ENCODE measurements at places on chromosomes 6 and 20.

- no peak for DNase-seq
Observed at GRCh38 chr6:155510879-155511278, 55.2 kb upstream of the NOX3 start.

- no peak for DNase-seq
Observed at GRCh38 chr6:164109770-164110140, 695.2 kb downstream of the QKI start.

- DNase-seq, result no peak
Observed at GRCh38 chr20:64063389-64064144, 569 bp downstream of the TCEA2 start.

DNA sequence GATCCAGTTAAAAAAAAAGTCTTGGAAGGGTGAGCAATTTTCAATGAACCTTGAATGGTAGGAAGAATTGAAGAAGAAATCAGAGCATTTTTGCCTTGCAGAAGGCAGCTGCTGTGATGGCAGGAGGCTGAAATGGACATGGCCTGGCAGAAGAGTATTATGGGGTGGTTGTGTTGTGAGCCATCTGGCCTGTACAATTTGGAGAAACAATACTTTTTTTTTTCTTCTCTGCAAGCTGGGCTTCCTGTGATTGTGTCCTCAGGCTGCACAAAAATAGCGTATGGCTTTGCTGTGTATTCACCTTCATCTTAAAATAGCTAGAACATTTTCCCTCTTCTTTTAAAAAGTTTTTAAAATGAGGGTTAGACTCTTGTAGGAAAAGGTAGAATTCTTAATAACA is 21.4 kb downstream of the SYCP2L start:
- no peak for DNase-seq

- no peak for DNase-seq
Observed at GRCh38 chr6:73640179-73640750, 13.5 kb downstream of the SLC17A5 start.

GRCh38 chr6:85751374-85752055 is 108.8 kb upstream of the SYNCRIP start:
- DNase-seq, result no peak

DNA sequence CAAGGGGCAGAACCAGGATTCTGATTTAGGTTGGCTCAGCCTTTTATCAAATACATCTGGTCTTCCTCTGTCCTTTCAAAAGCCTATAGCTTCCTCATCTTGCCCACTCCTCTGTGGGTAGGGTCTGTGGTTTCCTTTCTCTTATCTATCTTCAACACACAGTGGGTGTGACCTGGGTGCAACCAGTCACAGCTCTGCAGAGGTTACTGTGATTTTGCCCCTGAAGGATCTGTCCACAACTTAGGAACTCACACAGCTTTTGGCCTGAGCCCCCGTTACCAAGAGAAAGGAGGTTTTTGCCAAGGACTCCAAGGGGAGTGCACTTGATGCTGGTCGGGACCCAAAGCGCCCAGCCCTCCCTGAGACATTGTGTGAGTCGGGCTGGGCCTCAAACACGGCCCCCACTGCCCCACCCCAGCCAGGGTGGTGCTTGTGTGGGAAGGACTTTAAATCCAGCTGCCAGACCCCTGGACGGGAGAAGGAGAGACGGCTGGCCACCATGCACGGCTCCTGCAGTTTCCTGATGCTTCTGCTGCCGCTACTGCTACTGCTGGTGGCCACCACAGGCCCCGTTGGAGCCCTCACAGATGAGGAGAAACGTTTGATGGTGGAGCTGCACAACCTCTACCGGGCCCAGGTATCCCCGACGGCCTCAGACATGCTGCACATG is at the start of gene PI16:
TSS of gene PI16 (plus strand) at position 477 of the 670 bp plus-strand sequence. CDS start at position 500, 23 bp downstream.
- no peak for DNase-seq

DNA sequence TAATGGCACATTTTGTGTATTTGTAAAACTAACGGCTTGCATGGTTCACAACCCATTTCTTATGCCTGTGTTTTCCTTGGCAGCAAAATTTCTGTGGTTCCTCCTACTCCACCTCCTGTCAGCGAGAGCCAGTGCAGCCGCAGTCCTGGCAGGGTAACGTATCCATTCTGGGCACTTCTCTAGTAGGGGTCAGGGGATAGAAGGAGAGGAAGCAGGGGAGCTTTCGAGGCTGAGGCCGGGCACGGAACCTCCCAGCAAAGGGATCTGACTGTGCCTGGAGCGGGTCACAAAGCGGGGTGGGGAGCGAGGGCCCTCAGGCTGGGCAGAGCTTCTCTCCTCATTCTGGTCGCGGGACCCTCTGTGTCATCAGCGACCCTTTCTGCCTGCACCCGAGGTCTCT is 58.4 kb downstream of the SYTL3 start:
- no peak for DNase-seq

DNA sequence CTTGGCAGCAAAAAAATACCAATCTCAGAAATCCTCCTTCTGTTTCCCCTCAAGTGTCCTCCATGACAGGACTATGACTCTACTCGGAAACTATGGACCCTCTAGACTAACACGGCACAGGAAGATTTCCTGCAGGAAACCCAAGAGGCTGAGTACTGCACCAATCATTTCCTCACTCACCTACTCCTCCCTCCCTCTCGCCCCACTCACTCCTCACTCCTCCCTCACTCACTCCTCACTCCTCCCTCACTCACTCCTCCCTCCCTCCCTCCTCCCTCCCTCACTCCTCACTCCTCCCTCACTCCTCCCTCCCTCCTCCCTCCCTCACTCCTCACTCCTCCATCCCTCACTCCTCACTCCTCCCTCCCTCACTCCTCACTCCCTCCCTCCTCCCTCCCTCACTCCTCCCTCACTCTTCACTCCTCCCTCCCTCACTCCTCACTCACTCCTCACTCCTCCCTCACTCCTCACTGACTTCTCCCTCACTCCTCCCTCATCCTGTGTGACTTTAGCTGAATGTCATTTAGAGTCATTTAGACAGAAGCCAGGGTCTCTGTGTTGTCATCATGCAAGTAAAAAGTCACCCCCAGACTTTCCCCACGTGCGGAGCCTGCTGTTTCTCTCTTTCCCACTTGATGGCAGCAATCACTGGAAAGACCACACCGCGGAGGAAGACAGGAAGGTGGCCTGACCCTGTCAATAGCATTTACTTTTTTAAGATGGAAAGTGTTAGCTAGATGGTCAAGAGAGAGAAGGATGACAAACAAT is 226.8 kb upstream of the PDE10A start:
- no peak for DNase-seq

DNA sequence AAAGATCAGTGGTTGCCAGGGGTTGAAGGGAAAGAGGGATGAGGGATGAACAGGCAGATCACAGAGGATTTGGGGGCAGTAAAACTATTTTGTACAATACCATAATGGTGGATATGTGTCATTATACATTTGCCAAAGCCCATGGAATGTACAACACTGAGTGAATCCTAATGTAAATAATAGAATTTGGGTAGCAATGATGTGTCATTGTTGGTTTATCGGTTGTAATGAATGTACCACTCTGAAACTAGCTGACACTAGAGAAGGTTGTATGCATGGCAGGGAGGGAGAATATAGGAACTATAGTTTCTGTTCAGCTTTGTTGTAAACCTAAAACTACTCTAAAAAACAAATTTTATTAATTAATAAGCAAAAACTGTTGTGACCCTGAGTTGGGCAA is 17.8 kb upstream of the ASF1A start:
- DNase-seq, result no peak

- no peak for DNase-seq
Observed at GRCh38 chr6:75107913-75108312, 97.9 kb downstream of the COL12A1 start.

- DNase-seq, result no peak
Observed at GRCh38 chr20:45866454-45866853, 9.0 kb downstream of the ZSWIM3 start.

DNA sequence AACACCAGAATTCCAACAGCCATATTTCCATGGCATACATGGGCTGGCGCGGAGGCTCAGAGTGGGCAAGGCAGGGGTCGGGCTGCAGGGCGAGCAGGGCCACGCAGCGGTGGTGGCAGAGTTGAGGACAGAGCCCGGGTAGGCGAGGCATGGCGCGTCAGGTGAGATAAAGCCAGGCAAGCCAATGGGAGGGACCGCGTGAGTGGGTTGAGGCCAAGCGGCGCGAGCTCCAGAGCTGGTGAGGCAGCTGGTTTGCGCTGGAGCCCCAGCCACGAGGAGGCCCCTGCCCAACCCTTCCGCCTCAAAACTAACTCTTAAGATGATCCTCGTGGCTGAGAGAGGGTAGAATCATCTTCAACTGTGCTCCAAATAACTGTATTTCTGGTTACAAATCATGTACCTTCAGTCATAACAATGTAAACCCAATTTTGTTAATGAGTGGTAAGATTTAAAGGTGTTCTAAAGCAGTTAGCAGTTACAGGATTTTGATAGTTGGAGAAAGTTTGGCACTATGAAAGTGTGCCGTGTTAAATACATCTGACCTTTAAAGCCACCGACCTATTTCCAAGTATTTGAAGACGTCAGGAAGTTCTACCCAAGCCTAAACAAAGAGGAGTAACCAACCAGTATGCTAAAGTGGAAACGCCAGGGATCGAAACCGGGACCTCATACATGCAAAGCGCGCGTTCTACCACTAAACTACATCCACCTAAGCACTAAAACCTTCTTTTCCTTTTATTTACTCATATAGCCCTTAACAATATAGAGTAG is 107.9 kb downstream of the GPX5 start:
- DNase-seq, result no peak

DNA sequence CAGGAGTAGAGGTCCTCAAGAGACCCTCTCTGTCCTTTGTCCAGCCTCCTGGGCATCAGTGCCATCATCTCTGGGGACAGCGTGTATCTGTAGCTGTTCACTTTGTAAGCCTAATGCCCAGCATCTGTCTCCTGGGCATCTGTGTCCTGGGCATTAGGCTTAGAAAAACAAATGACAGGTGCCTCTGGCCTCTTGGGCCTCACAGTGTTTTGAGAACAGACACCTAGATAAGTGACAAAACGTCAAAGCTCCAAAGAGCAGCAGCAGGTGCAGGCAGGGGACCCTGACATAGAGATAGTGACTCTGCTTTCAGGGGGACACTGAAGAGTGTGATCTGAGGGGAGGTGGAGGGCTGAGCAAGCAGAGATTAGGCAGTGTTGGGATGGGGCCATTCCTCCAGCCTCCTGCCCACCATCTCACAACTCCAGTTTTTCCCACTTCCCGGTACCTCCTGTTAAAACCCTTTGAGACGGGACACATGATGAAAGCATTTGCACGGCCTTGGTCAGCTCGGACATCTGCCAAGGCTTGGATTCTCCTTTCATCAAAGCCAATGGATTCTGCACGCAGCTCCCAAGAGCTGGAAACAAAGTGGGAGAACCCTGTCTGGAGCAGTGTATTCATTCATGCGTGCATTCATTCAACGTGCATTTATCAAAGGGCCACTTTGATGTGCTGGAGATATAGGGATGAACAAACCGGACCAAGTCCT is 55.5 kb upstream of the CD93 start:
- no peak for DNase-seq

DNA sequence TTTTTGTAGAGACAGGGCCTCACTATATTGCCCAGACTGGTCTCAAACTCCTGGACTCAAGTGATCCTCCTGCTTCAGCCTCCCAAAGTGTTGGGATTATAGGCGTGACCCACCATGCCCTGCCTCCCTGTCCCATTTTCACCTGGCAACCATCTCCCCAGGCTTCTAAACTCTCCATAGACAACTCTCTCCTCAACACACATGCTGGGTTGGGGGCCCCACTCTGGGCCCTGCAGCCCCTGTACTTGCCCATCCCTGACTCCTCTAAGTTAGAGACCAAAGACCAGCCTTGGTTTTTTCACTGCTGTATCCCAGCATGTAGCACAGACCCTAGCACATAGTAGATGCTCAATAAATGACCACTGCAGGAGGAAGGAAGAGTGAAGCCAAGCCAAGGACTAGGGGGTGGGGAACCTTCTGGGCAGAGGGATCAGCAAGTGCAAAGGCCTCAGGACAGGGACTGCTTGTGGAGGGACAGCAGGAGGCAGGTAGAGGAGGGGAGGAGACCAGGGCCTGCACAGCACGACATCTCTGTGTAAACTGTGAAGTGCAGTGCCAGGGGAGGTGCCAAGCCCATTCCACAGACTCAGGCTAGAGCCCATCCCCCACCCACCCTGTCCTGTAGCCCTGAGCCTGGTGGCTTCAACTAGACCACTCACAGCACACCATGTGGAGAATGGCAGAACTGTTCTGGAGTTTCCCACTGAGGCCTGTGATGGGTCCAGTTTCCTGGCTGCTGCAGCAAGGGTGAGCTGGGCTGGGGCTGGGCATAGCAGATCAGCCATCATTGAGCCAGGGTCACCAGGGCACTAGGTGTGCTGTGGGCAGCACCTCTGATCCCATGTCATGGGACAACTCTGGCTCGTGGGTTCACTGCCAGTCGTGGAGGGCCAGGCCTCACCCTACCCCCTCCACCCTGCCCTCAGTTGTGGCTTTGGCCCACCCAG is 3.4 kb upstream of the SRC start:
- DNase-seq, result no peak

- DNase-seq, result no peak
Observed at GRCh38 chr20:11067359-11067758, 393.6 kb upstream of the JAG1 start.

DNA sequence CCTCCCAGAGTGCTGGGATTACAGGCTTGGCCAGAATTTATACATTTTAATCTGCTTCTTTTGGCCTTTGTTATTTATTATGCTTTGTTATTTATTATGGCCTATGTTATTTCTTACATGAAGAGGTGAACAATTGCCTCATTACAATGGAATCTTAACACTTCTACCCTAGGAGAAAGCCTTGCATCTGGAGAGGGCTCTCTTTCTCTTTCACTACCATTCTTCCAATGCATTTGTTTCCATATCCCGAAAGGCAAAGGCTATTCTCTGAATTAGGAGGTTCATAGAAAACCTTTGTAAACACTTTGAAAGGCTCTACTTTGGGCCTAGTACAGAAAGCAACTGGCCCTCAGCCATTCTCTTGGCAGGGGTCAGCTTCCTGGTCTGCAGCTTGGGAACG is 19.9 kb upstream of the DEK start:
- DNase-seq, result no peak

- DNase-seq, result no peak
Observed at GRCh38 chr6:33742092-33742491, 4.6 kb downstream of the IP6K3 start.

- no peak for DNase-seq
Observed at GRCh38 chr20:17665756-17666155, 16.3 kb downstream of the RRBP1 start.
